ENCODE measurements at places on chromosomes 12 and 14.
A peak's percentile ranks its signal among the peaks of the same experiment; 100 is the strongest.

GRCh38 chr14:79256380-79256779 is 954.9 kb downstream of the DIO2 start:
- no peak for DNase-seq

- no peak for DNase-seq
Observed at GRCh38 chr12:1906579-1906978, 11.9 kb downstream of the CACNA2D4 start.

DNA sequence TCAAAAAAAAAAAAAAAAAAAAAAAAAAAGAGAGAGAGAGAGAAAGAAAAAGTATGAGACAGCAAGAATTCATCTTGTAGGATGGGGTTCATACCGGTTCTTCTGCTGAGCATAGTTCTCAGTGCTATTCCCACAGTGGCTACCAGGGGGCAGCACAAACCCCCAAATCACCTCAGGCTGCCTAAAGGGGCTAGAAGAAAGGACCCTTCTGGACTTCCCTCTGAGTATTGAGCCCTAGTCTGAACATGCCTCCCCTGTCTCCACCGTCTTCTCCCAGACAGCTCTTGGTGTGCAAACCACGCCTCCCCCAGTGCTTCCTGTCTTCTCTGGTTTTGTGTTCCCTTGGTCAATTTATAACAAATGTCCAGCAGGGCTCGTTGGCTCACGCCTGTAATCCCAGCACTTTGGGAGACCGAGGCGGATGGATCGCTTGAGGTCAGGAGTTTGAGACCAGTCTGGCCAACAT is 31.3 kb upstream of the SMUG1 start:
- DNase-seq: no peak

DNA sequence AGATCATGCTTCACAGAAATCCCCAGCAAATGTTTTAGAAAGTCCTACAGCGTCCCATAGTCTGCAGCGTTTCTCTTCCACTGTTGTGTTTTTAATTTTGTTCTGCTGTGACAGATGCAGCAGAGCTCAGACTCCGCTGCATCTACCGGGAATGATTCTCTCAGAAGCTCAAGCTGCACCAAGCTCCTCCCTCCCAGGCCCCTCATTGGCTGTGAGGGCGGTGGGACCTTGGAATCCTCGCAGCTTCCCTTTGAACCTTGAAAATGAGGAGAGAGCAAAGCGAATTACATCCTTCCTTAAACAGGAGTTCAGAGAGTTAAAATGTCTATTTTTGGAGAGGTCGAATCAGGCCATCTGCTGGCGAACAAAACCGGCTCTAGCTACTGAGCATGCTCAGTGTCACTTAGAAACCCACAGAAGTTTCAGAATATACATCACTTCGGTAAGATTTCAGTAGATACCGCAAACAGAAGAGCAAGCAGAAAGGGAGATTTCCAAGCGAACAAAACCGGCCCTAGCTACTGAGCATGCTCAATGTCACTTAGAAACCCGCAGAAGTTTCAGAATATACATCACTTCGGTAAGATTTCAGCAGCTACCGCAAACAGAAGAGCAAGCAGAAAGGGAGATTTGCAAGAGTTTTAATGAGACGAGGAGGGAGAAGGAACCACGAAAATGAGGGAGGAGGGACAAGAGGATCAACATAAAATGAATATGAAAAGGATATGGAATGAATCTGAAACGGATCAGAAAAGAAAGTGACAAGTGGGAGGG is at the start of gene ABCD2:
Gene ABCD2, minus strand, starts transcription at position 144 of the 774 bp plus-strand sequence. CDS start 188 bp downstream, outside the sequence.
- DNase-seq: peak; percentile 60

GRCh38 chr14:70916799-70917198 is 9.5 kb downstream of the PCNX1 start:
- no peak for DNase-seq

GRCh38 chr12:754851-755562 is 2.6 kb downstream of the WNK1 start:
- peak; percentile 11 for DNase-seq

DNA sequence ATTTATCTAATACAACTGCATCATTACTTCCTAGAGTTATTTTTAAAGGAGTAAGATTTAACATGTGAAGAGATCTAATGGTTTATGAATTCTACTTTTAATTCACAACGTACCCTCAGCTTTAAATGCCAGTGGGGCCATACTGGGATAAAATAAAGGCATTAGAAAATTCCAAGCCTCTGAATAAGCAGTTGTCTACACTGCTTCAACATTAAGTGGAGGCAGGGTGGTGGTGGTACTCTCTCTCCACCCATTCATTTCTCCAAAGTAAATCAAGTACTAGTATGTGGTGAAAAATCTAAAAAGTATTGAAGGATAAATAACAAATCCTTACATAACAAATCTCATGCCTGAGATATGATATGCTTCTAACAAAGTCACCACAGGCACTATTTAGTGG is 52.4 kb downstream of the FERMT2 start:
- no peak for DNase-seq

DNA sequence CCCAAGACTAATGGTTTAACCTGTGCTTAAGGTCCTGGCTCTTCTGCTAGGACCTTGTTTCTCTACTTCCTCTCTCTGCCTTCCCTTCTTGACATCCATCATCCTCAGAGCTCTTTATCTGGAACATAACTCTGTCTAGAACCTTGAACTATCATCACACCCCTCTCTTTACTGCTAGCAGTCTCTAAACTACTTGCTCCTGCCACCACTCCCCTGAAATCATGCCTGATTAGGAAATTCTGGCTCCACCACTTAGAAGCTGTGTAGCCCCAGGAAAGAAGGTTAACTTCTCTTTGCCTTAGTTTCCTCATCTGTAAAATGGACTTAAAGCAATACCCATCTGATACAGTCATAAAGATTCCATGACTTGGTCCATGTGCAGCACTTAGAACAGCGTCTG is 9.1 kb downstream of the SLC38A1 start:
- DNase-seq: no peak

DNA sequence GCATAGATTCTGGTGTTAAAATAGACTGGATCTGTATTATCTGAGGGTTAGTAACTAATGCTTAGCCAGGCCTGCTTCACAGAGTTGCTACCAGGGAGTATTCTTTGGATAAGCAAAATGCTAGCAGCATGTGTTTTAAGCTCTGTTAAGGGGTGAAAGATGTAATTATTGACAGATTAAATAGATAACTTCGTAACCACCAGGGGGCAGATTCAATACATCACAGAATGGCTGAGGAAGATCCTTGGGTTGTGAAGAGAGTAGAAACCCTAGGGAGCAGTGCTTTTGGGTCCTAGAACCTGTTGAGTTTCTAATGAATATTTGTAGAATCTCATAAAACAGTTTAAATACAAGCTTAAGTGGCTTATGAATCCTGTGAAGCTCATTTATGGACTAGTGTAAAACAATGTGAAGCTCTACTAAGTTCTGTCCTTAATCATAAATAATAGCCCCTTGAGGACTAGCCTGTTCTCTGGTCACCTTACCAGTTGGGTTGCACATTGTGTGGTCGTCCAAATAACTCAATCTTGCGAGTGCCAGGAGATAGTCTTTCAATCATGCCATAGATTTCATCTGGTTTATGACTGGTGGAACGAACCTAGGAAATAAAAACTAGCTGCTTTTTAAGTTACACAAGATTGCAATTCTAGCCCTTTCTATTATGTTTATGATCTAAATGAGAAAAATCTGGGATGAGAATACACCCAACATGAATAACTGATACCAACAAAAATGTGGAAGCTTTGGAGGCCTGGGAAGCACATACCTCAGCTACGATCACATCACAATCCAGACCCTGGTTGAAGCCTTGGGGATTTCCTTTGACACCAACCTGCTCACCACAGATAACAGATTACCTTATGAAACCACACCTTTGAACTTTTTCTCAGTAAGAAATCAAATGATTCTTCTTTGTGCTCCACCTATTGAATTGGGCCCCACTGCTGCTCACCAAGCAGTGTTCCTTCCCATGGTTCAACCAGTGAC is 12.3 kb downstream of the METTL3 start:
- DNase-seq: no peak

DNA sequence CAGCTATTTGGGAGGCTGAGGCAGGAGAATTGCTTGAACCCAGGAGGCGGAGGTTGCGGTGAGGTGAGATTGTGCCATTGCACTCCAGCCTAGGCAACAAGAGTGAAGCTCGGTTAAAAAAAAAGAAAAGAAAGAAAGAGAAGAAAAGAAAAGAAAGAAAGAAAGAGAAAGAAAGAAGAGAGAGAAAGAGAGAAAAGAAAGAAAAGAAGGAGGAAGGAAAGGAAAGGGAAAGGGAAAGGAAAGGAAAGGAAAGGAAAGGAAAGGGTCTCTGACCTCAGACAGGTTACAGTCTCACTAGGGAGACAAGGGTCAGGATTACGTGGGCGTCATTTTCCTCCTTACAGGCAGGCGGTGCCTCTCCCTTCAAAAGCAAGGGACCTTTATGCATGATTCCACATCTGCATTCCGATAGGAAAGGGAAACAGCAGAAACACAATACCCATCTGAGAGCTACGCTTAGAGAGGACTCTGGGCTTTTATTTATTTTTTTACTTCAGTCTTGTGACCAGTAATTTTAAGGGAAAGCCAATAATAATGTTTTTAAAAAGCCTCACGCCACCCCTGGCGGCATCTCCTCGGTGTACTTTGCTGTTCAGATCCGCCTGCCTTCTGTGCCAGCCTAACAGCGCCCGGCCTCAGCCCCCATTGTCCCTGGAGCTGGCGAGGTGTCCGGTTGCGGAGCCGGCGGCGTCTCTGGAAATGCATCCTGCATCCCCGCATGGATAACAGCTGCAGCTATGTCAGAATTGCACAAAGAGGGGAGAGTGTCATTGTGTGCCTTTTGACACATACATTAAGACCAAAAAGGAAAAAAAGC is 945 bp upstream of the HIP1R start:
- no peak for DNase-seq

- DNase-seq: no peak
Observed at GRCh38 chr12:77238335-77238734, 173.0 kb upstream of the E2F7 start.

- no peak for DNase-seq
Observed at GRCh38 chr12:102848832-102849231, 68.2 kb downstream of the PAH start.

- no peak for DNase-seq
Observed at GRCh38 chr14:82365471-82365870, 831.8 kb upstream of the SEL1L start.

DNA sequence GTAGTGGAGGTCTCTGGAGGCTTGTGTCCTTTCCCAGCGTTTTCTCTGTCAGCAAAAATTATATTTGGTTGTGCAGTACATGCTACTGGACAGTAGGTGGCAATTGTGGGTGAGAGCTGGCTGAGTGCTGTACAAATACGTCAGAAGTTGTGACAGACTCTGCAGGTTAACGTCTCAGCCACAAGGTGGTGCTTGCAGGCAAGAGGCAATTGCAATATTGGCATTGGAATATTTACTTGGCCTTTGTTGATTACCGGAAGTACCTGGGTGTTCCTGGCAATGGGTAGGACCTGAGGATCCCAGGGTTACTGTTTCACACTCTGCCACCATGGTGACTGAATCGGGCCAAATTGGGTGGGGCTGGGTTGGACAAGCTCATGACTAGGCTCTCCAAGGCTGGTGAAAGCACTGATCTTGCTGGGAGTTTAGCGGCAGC is 333.9 kb upstream of the LMO3 start:
- DNase-seq: no peak

DNA sequence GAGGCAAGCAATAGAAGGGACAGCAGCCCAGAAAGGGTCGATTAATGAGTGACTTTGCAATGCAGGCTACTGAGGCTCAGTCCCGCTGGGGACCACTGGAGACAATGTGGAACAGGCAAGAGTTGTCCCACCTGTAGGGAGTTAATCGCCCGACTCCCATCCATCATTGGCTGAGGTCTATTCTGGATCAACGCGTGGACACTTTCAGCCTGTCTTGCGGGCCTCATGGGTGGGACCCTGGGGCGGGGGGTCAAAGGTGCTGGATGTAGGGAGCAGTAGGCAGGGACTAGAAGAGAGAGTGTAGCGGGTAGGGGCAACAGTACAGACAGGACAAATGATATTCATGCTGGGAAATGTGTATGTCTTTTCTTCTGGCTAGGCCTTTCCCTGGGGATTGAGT is 6.1 kb downstream of the IFI27L2 start:
- DNase-seq: no peak

GRCh38 chr12:47955059-47955458 is 8.3 kb upstream of the TMEM106C start:
- DNase-seq: no peak

- no peak for DNase-seq
Observed at GRCh38 chr12:119594772-119595445, 1.3 kb downstream of the TMEM233 start.

DNA sequence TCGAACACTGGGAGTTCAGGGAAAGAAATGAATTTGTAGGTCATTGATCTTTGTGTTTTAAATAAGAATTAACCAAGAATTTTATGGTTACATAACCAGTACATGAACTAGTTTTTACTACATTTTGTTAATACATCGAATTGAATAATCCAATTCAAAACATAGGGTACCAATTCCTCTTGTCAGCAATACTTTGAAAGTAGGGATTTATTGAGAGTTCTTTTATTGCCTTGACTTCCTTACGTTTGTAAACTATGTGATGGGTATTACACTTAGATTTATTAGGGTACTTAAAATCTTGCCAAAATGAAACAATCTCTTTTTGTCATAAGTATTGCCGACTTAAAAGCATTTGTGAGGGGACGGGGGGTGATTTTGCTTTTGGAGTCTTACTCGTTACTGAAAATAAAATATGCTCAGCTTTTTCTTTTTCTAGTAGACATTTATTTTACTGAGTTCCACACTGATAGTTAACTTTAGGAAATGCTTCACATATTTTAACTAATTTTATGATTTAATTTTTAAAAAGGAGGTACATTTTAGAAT is 22.4 kb downstream of the SOCS2 start:
- no peak for DNase-seq

GRCh38 chr12:22473212-22473611 is 71.1 kb downstream of the C2CD5 start:
- no peak for DNase-seq

DNA sequence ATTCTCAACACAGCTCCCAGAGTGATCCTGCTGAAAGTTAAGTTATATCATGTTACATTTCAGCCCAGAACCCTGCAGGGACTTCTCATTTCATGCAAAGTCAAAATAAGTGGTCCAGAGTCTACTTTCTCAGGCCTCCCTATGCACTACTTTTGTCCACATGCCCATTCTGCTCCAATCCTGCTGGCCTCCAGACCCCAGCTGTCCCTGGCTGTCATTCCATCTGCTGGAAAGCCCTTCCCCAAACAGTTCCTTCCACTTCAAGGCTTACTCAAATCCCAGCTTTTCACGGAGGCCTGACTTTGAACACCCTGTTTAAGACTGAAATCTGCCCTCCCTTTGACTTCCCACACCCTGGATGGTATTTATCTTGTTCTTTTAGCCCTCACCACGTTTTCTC is 109.8 kb upstream of the DNM1L start:
- no peak for DNase-seq

GRCh38 chr14:25588751-25589150 is 538.8 kb upstream of the STXBP6 start:
- DNase-seq: no peak

DNA sequence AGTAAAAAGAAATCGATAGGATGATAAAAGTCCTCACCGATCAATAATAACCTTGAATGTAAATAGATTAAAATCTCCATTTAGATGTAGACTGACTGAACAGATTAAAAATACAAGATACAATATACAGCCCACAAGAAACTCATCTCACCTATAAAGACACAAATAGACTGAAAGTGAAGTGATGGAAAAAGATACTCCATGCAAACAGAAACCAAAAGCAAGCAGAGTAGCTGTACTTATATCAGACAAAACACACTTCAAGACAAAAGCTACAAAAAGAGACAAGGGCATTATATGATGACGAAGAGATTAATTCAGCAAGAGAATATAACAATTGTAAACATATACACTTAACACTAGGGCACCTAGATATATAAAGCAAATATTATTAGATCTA is 444.8 kb downstream of the RGS6 start:
- DNase-seq: no peak

- DNase-seq: no peak
Observed at GRCh38 chr12:8950221-8950527, 729 bp upstream of the M6PR start.

All from stimulated activated CD4-positive, alpha-beta T cell treated with anti-CD3 and anti-CD28 coated beads, Interleukin-15, amount 100 ng/mL, for 48 hours (primary cell).